ENCODE measurements at places on chromosomes 5 and 9. TPM values are rescaled to one million over a fixed set of nuclear protein-coding genes. Genes with fewer than 3 reads are reported as not detected.
A peak's percentile ranks its signal among the peaks of the same experiment; 100 is the strongest.

DNA sequence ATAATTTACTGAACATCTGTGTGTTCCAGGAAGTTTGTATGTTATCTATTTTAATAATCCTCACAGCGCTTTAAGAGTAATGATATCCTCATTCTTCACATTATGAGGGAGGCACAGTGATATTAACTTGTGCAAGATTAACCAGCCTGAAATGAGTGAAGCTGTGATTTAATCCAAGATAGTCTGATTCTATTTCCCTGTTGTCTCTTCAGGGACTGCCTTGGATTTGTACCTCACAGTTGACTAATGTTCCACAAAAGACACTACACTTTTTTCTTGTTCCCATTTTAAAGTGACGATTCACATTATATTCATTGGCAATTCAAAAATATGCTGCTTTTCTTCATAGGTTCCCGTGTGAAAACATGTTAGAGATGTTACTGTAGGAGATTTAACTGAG lies 125.3 kb upstream of the GNA14 start:
- no peak overlapping the region for H3K4me3 ChIP-seq
- H3K27ac ChIP-seq: no peak overlapping the region
- no peaks in the 10 kb centered on the region for H3K36me3 ChIP-seq
- H3K4me1 ChIP-seq: no peaks in the 10 kb centered on the region
- no peaks in the 10 kb centered on the region for H3K27me3 ChIP-seq

The CNTNAP3B gene
- 34.2 TPM for total RNA-seq

The CEP120 gene
- total RNA-seq: 11.2 TPM

The FIBCD1 gene
- total RNA-seq: not detected

The ADGRD2 gene
- total RNA-seq: not detected

GRCh38 chr5:33306758-33307157 lies 134.0 kb upstream of the TARS1 start:
- H3K4me3 ChIP-seq: no peak overlapping the region
- DNase-seq: no peak
- no peaks in the 10 kb centered on the region for H3K36me3 ChIP-seq
- H3K4me1 ChIP-seq: no peaks in the 10 kb centered on the region

DNA sequence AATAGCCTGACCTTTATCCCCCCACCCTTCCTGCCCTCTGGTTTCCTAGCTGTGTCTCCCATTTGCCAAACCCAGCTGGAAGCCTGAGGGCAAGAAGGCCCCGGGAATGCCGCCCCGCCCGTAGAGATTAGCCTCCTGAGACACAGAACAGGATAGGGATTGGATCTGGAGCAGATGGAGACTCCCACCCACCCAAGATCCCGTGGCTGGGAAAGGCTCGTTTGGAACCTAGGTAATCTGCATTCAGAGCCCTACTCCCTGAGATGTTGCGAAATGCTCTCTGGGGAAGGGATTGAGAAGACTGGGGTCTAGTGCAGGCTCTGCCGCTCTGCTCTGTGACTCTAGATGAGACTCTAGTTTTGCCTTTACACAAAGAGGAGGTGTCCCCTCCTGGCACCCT lies 10.9 kb downstream of the AQP3 start:
- DNase-seq: no peak
- H3K4me1 ChIP-seq: peaks cover 8% of the 10 kb centered on the region
- no peak overlapping the region for H3K4me3 ChIP-seq
- H3K27ac ChIP-seq: no peak overlapping the region
- no peaks in the 10 kb centered on the region for H3K27me3 ChIP-seq

GRCh38 chr5:159459951-159460538 lies 129.8 kb upstream of the IL12B start:
- no peaks in the 10 kb centered on the region for H3K36me3 ChIP-seq
- H3K4me1 ChIP-seq: no peaks in the 10 kb centered on the region
- no peaks in the 10 kb centered on the region for H3K27me3 ChIP-seq
- DNase-seq: no peak

The STARD4 gene
- total RNA-seq: 6.0 TPM

GRCh38 chr5:7087719-7088297 lies 308.1 kb upstream of the ADCY2 start:
- H3K36me3 ChIP-seq: no peaks in the 10 kb centered on the region
- no peaks in the 10 kb centered on the region for H3K27me3 ChIP-seq
- H3K4me3 ChIP-seq: no peak overlapping the region
- no peak for DNase-seq
- H3K4me1 ChIP-seq: no peaks in the 10 kb centered on the region

The TRPM6 gene
- total RNA-seq: under 0.01 TPM

- no peak overlapping the region for H3K27ac ChIP-seq
- H3K4me1 ChIP-seq: peaks cover 3% of the 10 kb centered on the region
- no peak overlapping the region for H3K4me3 ChIP-seq
- H3K27me3 ChIP-seq: no peaks in the 10 kb centered on the region
Measured at GRCh38 chr9:87290241-87291052, 207.2 kb upstream of the DAPK1 start.

GRCh38 chr9:89604729-89605464 lies at the start of gene GADD45G:
Gene GADD45G (plus strand): TSS chr9:89605012. CDS start chr9:89605122, 110 bp downstream.
- H3K36me3 ChIP-seq: no peaks in the 10 kb centered on the region
- H3K4me3 ChIP-seq: peak within 1 kb of the TSS; percentile 74
- H3K27me3 ChIP-seq: no peaks in the 10 kb centered on the region
- H3K27ac ChIP-seq: peak within 1 kb of the TSS; percentile 90
- peaks cover 40% of the 10 kb centered on the region for H3K4me1 ChIP-seq

The SRA1 gene
- total RNA-seq: 12.5 TPM

DNA sequence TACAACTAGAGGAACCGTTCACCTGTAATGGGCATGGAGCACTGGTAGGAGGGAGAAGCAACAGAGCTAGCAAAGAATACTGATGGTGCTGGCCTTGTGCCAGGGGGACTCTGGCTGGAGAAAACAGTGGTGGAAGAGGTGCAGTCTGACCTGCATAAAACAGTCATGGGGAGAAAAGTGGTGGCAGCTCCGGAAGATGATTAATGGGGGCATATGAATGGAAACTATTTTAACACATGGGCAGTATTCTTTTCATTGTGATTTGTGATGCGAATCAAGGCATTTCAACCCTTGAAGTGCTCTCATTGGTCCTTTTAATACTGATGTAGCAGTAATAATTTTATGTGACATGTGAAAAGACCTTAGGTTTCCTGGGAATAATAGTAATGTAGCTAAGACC lies 219.6 kb downstream of the ADAMTS6 start:
- no peak overlapping the region for H3K4me3 ChIP-seq
- H3K27me3 ChIP-seq: no peaks in the 10 kb centered on the region
- DNase-seq: no peak

DNA sequence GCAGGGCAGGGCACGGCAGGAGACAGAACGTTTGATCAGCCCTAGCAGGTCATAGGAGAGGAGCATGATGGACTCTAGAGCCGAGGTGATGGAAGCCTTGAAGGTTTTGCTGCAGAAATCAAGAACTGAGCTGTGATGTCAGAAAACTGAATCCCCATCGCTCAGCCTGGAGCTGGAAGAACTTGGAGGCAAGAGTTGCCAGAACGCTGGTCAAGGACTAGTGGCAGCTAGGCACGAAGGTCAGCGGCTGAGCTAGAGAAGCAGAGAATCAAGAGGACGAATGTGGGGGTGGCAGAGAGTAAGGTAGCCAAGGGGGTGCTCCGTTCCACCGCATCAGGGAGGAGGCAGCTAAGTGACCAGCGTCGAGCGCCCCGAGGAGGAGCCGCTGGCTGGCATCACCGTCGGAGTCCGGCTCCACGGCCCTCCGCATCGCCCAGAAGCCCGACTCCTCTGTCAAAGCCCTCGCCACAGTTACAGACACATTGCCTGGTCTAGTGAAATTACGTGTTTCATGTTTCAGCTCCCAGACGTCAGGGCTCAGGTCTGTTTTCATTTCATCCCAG lies 1.2 kb upstream of the GALNT10 start:
- no peaks in the 10 kb centered on the region for H3K36me3 ChIP-seq
- H3K4me3 ChIP-seq: peak overlapping the region; percentile 84
- H3K27me3 ChIP-seq: no peaks in the 10 kb centered on the region

The RMRP gene
- 2,577 TPM for total RNA-seq

GRCh38 chr9:27273186-27273585 lies 23.8 kb downstream of the EQTN start:
- H3K27me3 ChIP-seq: no peaks in the 10 kb centered on the region
- no peak overlapping the region for H3K27ac ChIP-seq
- DNase-seq: no peak
- no peaks in the 10 kb centered on the region for H3K4me1 ChIP-seq

GRCh38 chr5:125348936-125349831 lies 602.7 kb upstream of the ZNF608 start:
- H3K27me3 ChIP-seq: no peaks in the 10 kb centered on the region
- H3K27ac ChIP-seq: no peak overlapping the region
- no peak overlapping the region for H3K4me3 ChIP-seq
- H3K4me1 ChIP-seq: no peaks in the 10 kb centered on the region
- DNase-seq: no peak

The TRAF1 gene
- total RNA-seq: 4.4 TPM

GRCh38 chr5:143462431-143462830 lies 58.9 kb upstream of the NR3C1 start:
- DNase-seq: no peak
- no peaks in the 10 kb centered on the region for H3K36me3 ChIP-seq
- no peaks in the 10 kb centered on the region for H3K4me1 ChIP-seq

DNA sequence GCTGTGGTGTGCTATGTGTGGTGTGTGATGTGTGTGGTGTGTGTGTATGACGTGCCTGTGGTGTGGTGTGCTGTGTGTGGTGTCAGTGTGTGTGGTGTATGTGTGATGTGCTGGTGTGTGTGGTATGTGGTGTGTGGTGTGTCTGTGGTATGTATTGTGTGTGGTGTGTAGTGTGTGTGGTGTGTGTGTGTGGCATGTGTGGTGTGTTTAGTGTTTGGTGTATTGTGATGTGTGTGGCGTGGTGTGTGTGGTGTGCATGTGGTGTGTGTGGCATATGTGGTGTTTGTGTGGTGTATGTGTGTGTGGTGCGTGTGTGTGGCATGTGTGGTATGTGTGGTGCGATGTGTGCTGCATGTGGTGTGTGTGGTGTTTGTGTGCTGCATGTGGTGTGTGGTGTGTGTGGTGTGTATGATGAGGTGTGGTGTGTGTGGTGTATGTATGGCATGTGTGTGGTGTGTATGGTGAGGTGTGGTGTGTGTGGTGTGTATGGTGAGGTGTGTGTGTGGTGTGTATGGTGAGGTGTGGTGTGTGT lies 18.3 kb upstream of the RNU6ATAC start:
- H3K4me1 ChIP-seq: no peaks in the 10 kb centered on the region
- no peak overlapping the region for H3K27ac ChIP-seq
- no peaks in the 10 kb centered on the region for H3K27me3 ChIP-seq
- no peaks in the 10 kb centered on the region for H3K36me3 ChIP-seq
- DNase-seq: peak; percentile 0

- no peak for DNase-seq
- H3K36me3 ChIP-seq: no peaks in the 10 kb centered on the region
- H3K27me3 ChIP-seq: no peaks in the 10 kb centered on the region
- no peaks in the 10 kb centered on the region for H3K4me1 ChIP-seq
Measured at GRCh38 chr5:145585443-145586148, 249.5 kb downstream of the PRELID2 start.

The CSF1R gene
- total RNA-seq: 5.3 TPM

- H3K4me1 ChIP-seq: no peaks in the 10 kb centered on the region
- no peak overlapping the region for H3K4me3 ChIP-seq
- no peaks in the 10 kb centered on the region for H3K27me3 ChIP-seq
Measured at GRCh38 chr9:135647884-135648283, 8.5 kb upstream of the GLT6D1 start.
